Globus pallidus (tissue), 1 donor: ENCODE measurements at places on chromosomes 16 and 17.

- no peak for DNase-seq
Observed at GRCh38 chr17:3688027-3688553, 7.9 kb downstream of the P2RX5 start.

DNA sequence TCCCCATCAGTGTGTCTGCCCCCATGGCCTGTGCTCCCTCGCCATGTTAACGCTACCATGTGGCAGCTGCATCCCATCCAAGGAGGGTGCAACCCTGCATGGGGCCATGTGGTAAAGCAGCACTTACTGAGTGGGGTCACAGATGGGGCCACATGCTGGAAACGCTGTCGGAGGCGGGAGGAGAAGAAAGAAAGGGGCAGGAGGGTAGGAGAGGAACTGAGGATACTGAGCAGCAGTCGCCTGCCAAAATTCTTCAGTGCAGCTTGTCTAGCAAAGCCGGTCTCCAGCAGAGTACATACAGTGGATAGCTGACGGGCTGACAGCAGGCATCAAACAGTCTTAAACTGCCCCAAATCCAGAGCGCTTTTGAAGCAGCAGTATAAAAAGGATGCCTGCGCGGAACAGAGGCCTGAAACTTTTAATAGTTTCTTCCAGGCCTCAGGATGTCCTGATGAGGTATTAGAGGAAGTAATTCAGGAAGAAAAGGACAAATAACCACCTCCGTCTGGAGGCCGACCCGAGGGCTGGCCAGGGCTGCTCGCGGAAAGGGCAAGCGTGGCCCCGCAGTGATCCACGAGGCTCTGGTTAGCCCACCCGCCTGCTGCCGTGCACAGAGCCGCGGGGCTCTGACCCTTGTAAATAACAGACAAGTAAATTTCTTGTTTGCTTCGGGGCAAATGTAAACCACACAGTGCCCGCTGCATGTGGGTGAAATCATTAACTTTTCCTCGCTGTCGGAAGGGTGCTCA is 149.0 kb downstream of the CCDC182 start:
- no peak for DNase-seq

DNA sequence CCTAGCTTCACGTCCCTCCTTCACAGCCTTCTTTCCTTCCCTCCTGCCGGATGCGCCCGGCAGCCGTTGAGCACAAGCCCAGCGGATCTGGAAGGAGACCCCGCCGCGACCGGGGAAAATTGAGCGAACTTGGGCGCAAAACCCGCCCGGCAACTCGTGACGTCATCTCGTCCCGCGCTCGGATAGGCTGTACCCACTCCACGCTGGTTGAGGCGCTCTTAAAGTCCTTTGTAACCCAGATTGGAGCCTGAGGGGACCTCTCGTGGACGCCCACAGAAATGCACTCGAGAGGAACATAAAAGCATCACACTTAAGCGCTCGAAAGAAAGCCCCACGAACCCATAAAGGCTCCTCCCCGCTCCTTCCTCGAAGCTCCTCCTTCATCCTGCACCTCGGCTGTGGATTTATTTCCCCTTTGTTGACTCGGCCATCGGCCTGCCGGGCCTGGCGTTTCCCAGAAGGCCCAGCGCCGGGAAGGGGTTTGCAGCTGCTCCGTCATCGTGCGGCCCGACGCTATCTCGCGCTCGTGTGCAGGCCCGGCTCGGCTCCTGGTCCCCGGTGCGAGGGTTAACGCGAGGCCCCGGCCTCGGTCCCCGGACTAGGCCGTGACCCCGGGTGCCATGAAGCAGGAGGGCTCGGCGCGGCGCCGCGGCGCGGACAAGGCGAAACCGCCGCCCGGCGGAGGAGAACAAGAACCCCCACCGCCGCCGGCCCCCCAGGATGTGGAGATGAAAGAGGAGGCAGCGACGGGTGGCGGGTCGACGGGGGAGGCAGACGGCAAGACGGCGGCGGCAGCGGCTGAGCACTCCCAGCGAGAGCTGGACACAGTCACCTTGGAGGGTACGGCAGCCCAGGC is at the start of gene PSMD3:
Gene PSMD3 (plus strand): TSS at position 457 of the 856 bp plus-strand sequence. CDS start 164 bp downstream, at position 621.
- DNase-seq, result peak; percentile 100

- no peak for DNase-seq
Observed at GRCh38 chr16:56631832-56632155, 665 bp upstream of the MT1M start.

DNA sequence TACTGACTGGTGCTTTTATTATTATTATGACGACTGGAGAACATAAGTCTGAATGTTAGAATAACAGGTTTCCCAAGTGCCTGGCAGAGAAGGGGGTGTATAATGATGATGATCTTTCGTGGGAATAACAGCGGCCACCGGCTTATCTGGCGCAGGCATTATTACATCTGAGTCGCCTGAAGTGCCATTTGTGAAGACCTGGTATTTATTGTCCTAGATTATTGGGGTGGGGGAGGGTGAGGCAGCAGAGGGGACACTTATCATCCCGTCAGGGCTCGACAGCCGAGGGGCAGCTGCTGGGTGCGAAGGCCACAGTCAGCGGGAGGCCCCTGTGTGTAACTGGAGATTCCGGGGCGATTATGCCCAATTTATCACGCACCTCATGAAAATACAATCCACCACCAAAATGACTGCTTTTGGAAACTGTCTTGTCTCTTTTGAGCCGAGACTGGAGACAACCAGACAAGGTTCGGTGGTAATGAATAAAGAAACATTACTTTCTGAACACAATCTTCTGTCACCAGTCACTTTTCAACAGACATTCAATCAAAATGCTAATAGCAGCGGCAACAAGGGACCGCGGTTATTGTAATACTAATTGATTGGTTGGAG is 199.3 kb downstream of the CCDC182 start:
- no peak for DNase-seq

DNA sequence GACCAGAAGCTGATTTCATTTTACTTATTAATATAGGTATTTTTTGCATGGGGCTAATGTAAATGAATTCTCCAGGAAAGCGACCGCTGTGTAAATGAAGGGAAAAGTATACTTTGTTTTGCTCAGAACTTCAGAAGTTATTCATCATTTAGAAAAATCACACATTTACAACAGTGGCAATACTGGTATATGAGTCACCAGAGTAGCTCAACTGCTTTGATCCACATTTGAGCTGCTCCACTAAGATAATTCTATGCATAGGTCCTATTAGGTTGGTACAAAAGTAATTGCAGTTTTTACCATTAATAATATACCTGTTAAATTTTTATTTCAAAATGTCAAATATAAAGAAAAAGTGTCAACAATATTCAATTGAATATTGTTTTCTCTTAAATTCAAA is 22.9 kb upstream of the DYNLRB2 start:
- DNase-seq, result no peak

DNA sequence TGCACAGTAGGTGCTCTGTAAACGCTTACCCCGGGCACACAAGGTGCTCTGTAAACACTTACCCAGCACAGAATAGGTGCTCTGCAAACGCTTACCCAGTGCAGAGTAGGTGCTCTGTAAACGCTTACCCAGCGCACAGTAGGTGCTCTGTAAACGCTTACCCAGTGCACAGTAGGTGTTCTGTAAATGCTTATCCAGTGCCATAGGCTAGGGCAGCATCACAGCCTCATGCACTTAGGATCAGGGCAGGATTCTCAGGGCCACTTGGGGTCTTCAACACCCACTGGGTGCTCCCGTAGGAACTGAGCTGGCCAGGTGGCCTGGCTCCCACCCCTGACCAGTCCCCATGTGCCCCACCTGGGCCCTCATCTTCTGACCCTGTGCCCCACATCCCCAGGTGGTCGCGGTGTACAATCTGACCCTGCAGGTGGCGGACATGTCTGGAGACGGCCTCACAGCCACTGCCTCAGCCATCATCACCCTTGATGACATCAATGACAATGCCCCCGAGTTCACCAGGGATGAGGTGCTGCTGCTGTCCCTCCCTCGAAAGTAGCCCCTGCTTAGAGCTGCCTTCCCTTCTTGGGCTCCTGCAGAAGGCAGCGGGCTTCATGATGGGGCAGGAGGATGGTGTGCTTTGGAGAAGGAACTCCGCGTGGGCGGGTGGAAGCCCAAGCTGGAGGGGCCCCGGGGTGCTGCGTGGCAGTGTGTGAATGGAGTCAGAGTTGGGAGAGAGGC is 13.1 kb downstream of the SLC22A31 start:
- no peak for DNase-seq
